Stimulated activated CD8-positive, alpha-beta memory T cell treated with anti-CD3 and anti-CD28 coated beads, Interleukin-7, amount 100 ng/mL, for 1 hour (primary cell): ENCODE measurements at places on chromosomes 13 and 19.

- DNase-seq = no peak
These were observed 6.5 kb upstream of the SSBP4 start for GRCh38 chr19:18412610-18413239.

DNA sequence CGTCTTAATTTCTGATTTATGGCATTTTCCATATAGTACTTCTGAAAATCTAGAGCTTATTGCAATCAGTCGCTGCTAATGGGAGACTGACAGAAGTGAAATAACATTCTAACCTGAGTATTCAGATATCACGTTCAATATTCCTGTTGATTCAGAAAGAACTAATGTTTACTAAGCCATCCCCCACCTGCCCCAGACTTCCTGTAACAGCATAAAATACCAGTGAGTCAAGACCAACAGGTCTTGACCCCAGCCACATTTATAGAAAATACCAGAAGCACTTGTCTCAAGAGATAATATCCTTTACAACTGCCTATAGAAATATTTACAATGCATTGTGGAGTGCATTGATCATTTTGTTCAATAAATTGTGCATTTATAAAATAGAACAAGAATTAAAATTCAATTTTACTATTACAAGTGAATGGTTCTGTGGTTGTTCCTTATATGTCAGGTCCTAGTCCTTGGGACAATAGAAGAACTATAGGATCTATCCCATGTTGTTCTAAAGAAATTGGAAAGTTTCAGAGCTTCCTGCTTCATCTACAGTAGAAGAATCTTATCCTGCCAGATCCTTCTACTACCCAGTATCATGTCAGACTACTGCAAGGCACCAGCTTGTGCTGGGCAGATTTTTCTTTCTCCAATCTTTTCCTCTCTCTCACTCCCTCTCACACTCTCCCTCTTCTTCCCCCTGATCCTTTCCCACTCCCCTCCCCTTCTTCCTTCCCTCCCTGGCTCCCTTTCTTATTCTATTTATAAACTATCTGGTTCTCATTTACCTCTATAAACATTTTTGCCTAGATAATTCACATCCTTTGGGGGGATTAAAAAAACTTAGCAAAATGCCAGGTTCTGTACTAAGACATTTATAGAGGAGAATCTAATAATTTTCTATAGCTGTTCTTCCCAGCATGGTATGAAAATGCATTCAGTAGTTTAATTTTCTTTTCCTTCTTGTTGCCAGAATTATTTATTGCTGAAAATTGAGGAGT lies 629.9 kb downstream of the DIAPH3 start:
- DNase-seq = no peak

GRCh38 chr13:101799196-101799595 lies 346.7 kb downstream of the ITGBL1 start:
- DNase-seq = no peak

DNA sequence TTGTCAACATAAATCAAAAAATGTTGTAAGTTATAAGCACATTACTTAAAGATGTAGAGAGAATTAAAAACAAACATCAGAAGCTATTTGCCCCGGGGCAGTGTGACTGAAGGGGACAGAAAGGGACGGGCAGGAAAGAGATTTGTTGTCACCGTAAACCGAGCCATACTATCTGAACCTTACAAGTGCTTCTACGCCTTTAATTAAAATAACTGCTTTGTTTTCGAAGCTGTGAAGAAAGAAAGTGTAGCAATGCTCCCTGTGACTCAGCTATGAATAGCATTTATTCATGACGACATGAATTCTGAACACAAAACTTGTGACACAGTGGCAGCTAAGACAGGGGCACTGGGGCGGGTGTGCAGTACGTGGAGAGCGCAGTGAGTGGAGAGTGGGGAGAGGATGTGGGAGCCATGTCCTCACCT lies 30.0 kb downstream of the ZNF787 start:
- DNase-seq = no peak

GRCh38 chr19:5936292-5936592 lies 22.2 kb downstream of the CAPS start:
- DNase-seq = no peak

DNA sequence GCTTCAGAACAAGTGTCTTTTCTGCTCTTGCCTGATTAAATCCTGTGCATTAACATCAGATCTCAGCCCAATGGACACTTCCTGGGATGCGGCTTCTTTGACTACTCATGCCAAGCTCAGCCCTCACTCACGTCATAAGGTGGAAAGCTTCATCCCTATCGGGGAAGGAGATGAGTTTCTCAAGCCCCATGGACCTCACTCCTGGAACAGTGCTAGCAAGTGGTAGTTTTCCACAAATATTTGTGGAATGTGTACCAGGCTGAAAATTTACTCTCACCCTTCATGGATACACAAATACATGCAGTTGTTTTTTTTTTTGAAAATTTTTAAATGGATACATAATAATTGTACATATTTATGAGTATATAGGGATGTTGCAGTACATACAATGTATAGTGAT lies 34.6 kb upstream of the FARP1 start:
- DNase-seq = no peak

GRCh38 chr19:1210227-1210538 lies 4.6 kb downstream of the STK11 start:
- no peak for DNase-seq

DNA sequence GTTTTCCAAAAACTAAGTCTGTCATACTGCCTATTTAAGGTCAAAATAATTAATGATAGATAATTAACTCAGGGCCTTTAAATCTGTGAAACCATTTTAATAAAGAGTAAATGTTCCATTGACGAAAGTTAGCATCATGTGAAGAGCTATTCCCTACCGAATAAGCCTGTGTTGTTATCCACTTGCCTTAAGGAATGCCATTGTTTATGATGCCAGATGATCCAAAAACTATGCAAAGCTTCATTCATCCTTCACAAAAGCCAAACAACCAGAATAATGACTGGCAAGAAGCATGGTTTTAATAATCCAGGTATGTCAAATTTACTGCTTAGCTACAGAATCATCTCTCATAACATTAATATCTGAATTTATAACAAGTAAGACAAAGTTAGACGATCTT lies 6.5 kb upstream of the GPC6 start:
- no peak for DNase-seq

DNA sequence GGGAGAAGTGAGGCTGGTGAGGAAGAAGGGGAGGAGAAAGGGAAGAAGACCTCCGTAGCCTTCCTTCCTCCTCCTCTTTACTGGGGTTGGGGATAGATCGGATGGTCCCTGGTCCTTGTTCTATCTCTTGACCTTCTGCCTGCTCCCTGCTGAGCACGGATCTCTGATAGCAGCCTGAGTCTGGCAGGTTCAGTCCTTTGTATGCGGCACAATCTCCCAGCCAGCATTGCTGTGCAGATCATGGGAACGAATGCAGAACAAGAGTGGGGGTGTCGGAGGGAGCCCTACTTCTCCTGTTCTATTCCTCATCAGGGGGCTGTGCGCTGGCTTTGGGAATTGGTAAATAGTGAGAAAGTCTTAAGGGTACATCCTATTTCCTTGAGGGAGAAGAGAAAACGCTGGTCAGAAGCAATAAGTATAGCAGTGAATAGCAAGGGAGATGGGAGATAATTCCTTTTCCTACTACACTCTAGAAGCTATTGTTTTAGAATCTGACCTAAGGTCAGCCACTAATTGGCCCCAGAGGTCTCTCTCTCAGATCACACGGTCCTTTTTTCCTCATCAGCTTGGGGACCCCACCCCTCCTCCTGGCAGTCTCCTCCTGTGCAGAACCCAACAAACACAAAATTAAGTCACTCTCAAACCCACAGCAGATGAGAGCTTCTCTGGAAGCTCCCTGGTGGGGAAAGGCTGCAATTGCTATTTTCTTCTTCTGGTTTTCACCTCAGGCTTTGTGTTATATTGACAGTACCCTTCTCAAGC lies 41.0 kb downstream of the KL start:
- DNase-seq = no peak

- no peak for DNase-seq
These were observed 326.6 kb downstream of the NDFIP2 start for GRCh38 chr13:79807554-79807953.

GRCh38 chr13:54928071-54928470 lies 1899.5 kb downstream of the OLFM4 start:
- no peak for DNase-seq

DNA sequence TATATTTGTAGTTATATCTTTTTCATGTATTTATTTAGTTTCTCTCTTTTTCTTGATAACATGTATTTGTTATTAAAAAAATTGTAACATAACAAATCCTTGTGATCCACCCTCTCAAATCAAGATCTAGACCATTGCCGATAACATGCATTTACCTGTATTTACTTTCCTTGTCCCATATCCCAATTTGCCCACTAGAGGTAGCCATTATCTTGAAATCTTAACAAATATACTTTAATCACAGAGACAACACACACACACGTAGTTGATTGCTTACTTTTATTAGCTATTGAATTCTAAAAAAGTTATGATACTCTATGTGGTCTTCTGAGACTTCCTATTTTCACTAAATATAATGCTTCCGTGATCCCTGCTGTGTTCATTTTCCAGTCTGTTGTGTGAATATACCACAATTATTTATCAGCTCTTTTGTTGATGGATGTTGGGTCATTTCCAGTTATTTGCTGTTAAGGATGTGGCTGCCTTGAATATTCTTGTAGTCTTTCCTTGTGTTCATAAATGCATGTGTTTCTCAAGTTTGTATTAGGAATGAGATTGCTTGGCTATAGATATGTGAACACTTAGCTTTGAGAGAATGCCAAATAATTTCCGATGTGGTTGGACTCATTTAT lies 31.3 kb upstream of the ZMYM2 start:
- DNase-seq = no peak

GRCh38 chr13:19158526-19159174 lies 23.0 kb downstream of the TUBA3C start:
- no peak for DNase-seq

GRCh38 chr19:46605356-46605821 lies 4.3 kb downstream of the CALM3 start:
- no peak for DNase-seq

- DNase-seq = no peak
These were observed 22.5 kb downstream of the RNASEH2B start for GRCh38 chr13:50932091-50932490.

- DNase-seq = no peak
These were observed 185.9 kb downstream of the NALCN start for GRCh38 chr13:101230271-101230890.

GRCh38 chr13:39938596-39938995 lies 283.1 kb downstream of the COG6 start:
- no peak for DNase-seq

- DNase-seq = no peak
These were observed at the start of gene ADAMTS10 for GRCh38 chr19:8610041-8610935. ADAMTS10 (minus strand) TSS chr19:8610715; CDS start chr19:8605710, 5,005 bp downstream.

DNA sequence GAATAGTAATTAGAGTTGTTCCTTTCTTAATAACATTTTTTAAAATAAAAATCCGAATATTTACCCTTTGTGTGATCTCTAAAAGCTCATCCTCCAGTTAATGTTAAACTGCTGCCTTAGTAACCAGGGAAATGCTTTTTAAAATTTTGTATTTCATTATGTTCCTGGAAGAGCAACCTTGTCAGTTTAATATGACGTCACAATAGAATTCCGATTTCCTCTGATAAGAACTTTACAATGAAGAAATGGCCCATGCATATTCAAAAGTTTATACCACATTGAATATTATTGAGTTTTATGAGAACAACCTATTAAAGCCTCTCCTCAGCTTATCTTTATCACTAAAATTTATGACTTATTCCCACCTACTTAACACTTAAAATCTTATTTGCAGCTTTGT lies 1566.6 kb downstream of the EFNB2 start:
- DNase-seq = no peak

DNA sequence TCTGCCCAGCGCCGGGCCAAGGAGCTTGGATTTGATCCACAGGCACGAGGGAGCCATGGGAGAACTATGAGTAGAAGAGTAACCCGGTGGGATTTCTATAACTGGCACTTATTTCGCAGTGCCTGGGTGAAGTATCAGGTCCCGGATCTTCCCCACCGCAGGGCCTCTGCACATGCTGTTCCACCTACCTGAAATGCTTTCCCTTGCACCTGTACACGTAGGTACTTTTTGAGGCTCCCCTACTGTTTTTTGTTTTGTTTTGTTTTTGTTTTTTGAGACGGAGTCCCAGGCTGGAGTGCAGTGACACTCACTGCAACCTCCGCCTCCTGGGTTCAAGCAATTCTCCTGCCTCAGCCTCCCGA lies 402 bp upstream of the KANK3 start:
- DNase-seq = no peak

GRCh38 chr13:55615081-55615480 lies 1525.6 kb upstream of the PRR20A start:
- no peak for DNase-seq

GRCh38 chr13:100363285-100363711 lies 225.3 kb downstream of the GGACT start:
- DNase-seq = no peak

GRCh38 chr13:109747524-109747923 lies 38.9 kb downstream of the IRS2 start:
- no peak for DNase-seq

DNA sequence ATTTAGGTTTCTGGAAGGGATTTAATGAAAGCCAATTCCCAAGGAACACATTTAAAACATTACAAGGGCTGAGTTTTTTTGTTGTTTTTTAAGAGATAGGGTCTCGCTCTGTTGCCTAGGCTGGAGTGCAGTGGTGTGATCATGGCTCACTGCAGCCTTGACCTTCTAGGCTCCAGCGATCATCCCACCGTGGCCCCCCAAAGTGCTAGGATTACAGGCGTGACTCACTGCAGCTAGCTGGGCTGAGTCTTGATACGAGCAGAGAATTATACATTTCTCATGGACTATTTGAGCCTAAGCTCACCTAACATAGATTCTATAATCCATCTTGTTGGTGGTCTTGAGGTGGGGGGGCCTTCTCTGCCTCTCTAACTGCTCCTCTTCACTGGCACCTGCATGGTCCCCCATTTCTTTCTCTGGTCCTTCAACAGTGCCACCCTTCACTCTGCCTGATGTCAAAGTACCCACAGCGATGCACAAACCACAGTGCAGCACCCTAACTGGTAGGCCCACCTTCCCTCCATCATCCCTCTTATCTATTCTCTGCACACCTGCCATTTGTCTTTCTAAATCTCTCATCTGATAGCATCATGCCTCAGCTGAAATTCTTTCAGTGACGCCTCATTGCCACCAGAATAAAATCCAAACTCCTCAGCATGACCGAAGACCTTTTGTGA lies 37.4 kb downstream of the DOCK9 start:
- DNase-seq = no peak

DNA sequence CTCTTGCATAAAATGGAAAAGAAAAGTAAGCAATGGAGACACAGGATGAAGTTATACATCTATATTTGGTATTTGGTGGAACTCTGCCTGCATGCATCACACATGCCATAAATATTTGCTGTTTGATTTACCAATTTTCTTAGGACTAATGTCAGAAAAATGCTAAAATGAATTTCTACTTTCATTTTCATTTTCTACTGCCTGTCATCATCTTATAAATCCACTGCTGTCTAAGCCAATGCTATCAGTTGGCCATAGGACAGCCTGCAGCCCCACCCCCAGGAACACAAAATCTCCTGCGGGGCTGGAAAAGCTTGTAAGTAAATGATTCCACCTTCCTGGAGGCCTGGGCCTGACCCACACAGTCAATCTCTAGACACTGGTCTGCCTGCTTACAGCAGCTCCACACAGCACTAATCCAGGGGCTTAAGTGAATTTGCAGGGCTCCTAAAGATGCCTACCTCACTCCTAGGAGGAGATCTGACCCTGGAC lies 122.0 kb downstream of the ENOX1 start:
- no peak for DNase-seq

GRCh38 chr19:29622166-29623070 lies 16.3 kb downstream of the POP4 start:
- DNase-seq = no peak

- no peak for DNase-seq
These were observed 3.8 kb upstream of the APC2 start for GRCh38 chr19:1445932-1446712.

- no peak for DNase-seq
These were observed 128.1 kb downstream of the TUBA3C start for GRCh38 chr13:19053561-19053960.

GRCh38 chr13:78852709-78853108 lies 193.8 kb upstream of the OBI1 start:
- DNase-seq = no peak
